ENCODE measurements at places on chromosomes 2 and 18.
A peak's percentile ranks its signal among the peaks of the same experiment; 100 is the strongest.

- DNase-seq = no peak
Observed at GRCh38 chr2:160269365-160269764, 69.3 kb upstream of the ITGB6 start.

DNA sequence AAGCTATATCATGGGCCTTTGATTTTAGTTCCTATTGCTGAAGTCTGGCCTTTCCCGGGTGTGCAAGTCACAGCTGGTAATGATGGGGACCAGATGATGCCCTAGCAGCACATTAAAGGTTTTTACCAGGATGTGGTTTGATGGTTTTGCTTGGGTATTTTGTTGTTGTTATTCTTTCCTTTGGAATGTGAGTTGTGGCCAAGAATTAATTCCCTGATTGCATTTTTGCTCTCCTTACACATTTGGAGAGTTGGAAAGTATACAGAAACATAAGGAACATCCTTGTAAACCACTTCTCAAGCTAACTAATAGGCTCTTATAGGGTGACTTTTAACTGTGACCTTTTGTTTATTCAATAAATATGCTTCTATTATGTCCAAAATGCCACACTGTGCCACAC lies 154.1 kb upstream of the MMADHC start:
- no peak for DNase-seq

GRCh38 chr18:2381539-2381938 lies 189.8 kb downstream of the METTL4 start:
- DNase-seq = no peak

DNA sequence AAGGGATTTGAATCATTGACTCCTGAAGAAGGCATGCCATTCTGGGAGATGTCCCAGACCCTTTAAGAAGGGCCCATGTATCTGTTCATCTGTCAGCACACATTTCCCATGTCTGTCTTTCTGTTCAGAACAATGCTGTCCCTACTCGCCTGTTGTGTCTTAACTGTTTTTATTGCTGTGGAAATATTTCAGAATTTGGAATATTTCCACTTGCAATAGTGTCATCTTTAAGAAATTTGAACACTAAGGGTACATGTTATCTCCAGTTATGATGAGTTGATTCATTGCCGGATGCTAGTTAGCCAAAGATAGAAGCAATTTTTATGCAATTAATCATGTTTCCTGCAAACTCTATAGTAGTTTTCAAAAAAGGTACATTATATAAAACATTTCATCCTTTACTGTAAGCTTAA lies 36.9 kb upstream of the NT5C1B start:
- DNase-seq = no peak

GRCh38 chr2:84301717-84302116 lies 157.4 kb downstream of the SUCLG1 start:
- no peak for DNase-seq

DNA sequence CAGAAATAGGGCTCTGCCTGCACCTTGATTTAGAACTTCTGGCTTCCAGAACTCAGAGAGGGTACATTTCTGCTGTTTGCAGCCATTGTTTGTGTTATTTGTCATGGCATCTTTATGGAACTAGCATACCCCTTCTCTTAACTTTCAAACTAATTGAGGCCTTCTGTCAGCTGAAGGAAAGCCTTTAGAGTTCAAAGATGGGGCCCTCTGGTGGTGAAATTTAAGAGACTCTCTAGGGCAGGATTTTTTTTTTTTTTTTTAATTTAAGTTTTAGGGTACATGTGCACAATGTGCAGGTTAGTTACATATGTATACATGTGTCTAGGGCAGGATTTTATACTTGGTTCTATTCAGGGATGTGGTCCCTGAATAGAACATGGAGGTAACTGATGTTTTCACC lies 260.6 kb upstream of the LINC00305 start:
- no peak for DNase-seq

DNA sequence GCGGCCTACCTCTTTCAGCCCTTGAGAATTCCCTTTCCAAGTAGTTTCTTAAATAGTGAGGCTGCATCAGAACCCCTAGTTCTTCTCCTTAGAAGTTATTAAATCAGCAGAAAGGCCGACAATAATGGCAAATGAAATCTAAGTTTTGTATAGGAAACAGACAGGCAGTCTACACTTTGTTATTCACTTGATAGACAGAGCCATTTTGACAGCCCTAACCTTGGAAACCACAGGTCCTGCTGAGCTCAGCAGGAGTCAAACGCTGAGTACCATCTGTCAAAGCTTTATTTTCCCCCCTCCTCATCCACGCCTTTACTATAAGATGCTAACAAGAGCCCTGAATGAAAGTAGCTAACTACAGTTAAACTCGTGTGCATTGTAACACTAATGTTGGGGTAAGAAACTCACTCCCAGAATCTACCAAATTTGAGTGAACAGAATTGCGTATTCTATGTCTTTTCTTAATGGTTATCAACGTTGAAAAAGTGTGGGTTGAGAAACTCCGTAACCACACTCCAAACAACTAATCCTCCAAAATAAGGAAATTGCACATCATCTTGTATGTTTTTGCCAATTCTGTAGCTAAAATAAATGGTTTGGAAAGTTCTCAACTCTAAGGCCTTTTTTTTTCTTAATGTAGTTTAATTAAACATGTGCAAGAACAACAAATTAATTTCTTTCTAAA lies 90.6 kb upstream of the EFEMP1 start:
- DNase-seq = no peak

DNA sequence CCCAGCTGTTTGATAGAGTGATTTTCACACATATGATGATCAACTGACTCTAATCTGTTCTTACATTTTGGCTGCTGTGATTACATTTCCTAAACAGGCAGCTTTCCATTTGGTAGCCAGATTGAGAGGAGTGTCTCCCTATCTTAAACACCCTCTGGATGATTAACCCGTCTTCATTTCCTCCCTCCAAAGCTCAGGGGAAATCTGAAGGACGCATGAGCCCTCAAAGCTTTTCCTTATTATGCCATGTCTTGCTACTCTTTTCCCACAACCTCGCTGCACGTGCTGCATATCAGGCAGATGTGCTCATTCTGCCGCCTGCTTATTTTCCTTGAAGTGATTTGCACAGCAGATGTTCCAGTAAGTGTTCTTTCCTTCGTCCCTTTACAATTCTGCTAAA lies 837.4 kb downstream of the LRRTM4 start:
- DNase-seq = no peak

GRCh38 chr18:36757081-36757480 lies 71.7 kb downstream of the TPGS2 start:
- DNase-seq = no peak

GRCh38 chr2:67725731-67726130 lies 328.6 kb downstream of the ETAA1 start:
- DNase-seq = no peak

- DNase-seq = no peak
Observed at GRCh38 chr2:214341646-214342045, 69.2 kb upstream of the VWC2L start.

DNA sequence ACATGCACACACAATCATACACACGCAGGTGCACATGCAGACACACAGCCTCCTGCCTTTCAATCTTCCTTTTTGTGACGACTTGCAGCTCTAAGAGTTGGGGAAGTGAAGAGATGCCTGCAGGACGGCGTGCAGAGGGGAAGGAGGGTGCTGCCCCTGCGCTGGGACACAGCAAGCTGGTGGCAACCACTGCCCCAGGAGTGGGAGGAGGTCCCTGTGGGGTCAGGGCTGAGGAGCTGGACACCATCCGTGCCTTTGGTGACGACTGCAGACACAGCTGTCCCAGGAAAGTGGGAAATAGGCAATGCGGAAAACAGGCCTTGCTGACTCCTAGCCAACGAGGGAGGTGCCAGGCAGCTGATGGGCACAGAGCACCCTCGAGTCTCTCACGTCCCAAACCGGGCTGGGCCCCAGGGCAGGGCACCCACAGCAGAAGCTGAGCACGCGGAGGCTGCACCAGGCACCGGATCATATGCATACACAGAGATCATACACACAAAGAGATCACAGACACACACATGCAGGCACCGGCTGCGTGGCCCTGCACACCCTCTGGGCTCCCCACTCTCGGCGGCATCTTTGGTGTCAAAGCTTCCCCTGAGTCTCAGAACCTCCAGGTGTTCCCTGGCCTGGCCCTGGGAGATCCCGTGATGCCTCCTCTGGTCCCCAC lies 146.1 kb downstream of the PXDN start:
- DNase-seq = no peak

- DNase-seq = no peak
Observed at GRCh38 chr2:32711219-32711618, 83.4 kb downstream of the TTC27 start.

DNA sequence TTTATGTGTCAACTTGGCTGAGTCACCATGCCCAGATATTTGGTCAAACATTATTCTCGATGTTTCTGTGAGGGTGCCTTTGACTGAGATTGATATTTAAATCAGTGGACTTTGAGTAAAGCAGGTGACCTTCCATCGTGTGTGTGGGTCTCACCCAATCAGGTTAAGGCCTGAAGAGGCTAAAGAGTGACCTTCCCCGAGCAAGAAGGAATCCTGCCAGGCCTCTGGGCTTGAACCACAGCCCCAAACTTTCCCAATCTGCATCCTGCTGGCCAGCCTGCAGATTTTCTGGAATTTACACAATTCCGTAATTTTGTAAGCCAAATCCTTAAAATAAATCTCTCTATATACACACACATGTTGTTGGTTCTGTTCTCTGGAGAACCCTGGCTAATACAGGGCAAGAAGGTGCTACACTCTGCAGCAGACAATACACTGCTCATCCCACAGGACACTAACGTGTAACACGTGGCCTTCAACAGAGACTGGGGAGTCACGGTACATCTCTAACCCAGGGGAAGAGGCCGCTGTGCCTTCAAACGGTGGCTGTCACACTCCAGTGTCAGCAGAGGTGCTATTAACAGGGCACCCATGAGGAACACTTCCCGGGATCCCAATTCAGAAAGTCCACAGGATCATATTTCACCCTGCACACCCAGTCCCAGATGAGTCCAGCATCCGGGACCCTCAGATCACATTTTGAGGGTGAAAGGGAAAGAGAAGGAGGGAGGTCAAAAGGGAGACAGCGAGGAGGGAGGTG lies 113.1 kb upstream of the ID2 start:
- DNase-seq = no peak

DNA sequence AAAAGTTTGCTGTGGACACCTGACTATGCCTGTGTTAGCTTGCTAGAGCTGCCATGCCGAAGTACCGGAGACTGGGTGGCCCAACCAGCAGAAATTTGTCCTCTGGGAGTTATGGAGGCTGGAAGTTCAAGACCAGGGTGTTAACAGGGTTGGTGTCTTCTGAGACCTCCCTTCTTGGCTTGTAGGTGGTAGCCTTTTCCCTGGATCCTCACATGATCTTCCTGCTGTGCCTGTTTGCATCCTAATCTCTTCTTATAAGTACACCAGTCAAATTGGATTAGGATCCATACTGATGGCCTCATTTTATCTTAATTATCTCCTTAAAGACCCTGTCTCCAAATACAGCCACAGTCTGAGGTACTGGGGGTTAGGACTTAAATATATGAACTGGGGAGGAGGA lies 845 bp downstream of the TMEM177 start:
- DNase-seq = no peak

DNA sequence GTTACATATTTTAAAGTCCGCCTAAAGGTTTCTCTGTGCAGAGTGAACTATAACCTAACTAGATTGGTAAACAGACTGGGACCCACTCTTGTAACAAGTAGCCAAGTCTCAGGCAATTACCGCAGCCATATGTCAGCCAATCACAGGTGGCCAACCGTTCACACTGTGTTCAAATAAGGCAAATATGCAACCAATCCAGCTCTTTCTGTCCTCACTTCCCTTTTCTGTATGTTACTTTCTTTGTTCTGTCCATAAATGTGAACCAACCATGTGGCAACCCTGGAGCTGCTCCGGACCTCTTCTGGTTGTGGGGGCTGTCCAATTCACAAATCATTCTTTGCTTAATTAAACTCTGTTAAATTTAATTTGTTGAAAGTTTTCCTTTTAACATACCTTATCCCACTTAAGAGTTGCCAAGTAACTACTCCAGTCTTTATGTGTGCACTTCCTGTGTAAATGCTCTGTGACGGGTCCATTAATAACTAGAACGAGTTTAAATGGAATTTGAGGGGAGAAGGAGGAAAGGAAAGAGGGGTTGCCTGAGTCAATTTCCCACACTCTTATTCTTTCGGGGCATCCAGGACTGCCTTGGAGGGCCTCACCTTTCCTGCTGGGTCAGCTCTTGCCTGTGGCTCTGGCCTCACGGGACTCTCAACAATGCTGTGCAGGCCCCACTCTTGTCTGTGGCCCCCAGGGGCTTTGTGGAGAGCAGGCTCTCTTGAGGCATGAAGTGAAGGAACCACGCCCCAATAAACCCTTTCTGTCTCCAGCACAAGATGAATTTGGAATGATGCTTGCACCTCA lies 6.6 kb upstream of the RPL37A start:
- DNase-seq = no peak

GRCh38 chr2:222688917-222689316 lies 17.5 kb downstream of the MOGAT1 start:
- no peak for DNase-seq

DNA sequence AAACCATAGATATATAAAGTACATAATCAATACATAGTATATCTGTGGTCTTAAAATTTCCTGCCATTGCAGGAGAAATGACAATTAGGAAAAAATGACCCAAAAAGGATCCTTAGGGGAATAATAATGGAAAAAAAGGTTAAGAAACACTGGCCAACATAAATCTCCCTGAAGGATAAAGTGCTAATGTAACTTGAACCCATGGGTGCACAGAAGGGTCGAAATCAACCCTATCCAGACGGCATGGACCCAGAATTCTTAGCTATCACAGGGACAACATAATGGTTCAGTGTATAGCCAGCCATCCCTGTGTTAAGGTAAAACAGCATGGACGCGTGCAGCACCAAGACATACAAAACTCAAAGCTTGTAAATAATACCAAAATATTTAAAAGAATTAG lies 150.8 kb downstream of the DYM start:
- no peak for DNase-seq

DNA sequence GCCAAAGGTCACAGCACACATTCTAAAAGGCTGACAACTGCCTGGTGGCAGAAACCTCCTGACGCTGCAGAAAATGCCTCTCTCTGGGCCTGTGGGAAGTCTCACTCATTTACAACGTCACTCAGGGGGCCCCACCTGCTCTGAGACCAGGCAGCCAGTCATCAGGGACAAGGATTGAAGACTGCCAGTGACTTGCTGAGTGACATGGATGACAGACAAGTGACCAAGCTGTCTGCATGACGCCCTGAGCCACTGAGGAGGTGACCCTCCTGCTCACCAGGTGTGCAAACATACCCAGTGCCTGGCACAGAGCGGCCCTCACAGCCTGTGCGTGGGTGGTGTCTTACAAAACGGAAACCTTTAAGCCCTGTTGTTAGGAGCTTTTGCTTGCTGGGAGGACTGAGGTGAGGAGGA lies 392.4 kb downstream of the TNS1 start:
- peak; percentile 38 for DNase-seq
